ENCODE measurements at places on chromosomes 13 and 19.

- DNase-seq = no peak
Observed at GRCh38 chr13:88649855-88650254, 978.7 kb downstream of the SLITRK5 start.

DNA sequence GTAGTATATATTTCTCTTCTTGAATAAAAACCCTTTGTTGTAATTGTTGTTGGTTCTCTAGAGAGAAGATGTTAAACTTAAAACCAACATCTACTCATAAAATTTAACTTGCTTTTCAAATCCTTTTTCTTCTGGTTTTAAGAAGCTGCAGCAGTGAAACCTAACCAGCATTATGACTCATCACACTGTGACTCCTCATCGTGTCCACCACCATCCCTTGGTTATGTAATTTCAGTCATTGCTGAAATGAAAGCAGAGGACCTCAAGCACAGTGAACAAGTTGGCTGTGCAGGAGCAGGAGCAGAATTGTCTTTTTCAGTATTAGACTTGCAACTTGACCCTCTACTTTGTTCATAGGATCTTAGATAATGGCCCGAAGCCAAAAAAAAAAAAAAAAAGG lies 64.9 kb upstream of the HTR2A start:
- DNase-seq = peak; percentile 61

DNA sequence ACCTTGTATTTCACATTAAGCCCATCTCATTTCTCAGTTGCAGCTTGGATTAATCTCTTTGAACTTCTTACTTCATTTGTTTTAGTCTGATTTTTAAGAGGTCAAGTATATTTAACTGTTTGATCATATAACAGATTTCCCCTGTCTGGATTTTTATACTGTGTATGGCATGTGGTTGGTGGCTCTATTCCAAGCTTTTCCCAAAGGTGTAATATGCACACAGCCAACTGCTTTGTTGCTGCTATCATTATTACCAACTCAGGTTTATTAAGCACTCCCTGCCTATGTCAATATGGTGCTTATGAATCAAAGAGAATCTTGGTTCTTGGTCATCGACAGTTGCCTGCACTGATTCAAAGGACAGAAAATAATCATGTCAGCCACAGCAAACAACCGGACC lies 92.6 kb downstream of the RAP2A start:
- DNase-seq = no peak

DNA sequence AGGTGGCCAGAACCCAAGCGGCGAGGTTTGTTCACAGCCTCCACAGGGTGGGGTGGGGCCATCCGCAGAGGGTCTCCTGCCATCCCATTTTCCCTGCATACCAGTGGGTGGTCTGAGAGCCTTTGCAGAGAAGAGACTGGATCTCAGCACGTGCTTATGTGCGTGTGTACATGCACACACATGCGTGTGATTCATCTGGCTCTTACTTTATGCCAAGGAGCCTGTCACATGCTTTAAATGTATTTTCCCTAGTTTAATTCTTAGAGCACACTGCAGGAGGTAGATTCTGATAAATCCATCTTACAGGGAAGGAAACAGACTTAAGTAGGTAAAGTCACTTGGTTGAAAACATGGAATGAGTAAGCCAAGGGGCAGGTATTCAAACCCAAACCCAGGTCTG lies 47.1 kb downstream of the CAPN12 start:
- no peak for DNase-seq

DNA sequence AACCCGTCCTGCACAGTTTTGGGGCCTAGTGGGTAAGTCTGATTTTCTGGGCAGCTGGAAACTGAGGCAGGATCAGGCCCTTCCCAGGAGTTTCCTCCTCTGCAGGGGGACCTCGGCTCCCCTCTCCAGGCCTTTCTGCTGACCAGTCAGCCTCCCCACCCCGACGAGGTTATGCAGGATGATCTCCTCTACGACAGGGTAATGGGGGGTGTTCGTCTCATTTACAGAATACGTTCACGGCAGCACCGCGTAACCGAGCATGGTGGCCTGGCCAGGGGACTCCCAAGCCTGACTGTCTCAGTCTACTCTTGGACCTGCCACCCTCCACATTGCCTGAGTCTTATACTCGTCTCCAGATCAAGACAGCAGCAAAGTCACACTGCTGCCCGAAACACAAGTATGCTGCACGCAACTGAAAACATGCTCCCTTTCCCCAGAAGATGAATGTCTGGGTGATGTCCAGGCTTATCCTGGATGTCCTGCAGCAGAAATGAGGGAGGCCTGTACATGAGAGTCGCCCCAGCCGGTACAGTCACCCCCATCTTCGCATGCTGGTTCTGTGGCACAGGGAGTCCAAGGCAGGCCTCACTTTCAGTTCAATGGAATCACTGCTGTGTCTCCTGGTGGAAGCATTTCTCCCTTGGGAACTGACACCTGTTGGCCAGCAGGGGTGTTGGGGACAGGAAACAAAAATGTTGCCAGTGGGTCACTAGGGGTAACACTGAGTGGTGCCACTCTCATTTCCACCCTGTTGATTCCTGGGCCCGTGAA lies 120.8 kb downstream of the SOX1 start:
- DNase-seq = no peak

- DNase-seq = no peak
Observed at GRCh38 chr13:68440874-68441273, 1210.7 kb upstream of the PCDH9 start.

- DNase-seq = no peak
Observed at GRCh38 chr19:18868380-18869022, 27.5 kb downstream of the CERS1 start.

DNA sequence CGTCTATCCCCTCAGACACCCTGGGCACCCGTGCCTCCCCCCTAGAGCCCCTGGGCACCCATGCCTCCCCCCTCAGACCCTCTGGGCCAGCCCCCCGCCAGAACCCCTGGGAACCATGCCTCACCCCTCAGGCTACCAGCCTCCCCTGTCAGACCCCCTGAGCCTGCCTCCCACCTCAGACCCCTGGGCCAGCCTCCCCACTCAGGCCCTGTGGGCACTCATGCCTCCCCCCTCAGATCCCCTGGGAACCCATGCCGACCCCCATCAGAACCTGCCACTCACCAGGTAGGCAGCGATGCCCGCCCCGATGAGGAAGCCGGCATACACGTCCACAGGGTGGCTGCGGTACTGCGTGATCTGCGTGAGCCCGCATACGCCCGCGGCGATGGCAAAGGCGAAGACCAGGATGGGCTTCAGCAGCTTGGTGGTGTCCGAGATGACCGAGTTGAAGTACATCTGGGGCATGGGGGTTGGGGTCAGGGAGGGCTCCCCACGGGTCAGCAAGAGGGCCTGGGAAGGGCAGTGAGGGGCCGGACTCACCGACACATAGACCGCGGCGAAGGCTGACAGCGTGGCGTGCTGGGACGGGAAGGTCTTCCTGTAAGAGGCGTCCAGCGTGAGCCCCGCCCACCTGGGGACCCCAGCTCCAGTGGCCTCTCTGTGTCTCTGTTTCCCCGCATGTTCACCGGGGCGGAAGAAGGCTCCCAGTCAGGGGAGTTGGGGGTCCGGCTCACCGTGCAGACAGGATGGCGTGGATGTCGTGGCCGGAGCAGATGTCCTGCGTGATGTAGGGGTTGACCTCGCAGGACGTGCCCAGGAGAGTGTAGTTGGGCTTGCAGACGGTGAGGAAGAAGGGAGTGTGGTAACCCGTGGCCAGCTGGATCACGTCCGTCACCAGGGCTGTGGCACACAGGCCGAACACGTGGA lies 7.3 kb downstream of the PLPPR3 start:
- no peak for DNase-seq

DNA sequence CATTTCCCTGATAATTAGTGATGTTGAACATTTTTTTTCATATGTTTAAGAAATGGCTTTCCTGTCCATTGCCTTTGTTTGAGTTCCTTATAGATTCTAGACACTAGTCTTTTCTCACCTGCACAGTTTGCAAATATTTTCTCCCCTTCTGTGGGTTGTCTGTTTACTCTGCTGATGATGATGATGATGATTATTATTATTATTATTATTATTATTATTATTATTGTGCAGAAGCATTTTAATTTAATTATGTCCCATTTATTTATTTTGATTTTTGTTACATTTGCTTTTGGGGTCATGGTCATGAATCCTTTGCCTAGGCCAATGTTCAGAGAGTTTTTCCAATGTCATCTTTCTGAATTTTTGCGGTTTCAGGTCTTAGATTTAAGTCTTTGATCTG lies 492.5 kb upstream of the TSHZ3 start:
- no peak for DNase-seq

DNA sequence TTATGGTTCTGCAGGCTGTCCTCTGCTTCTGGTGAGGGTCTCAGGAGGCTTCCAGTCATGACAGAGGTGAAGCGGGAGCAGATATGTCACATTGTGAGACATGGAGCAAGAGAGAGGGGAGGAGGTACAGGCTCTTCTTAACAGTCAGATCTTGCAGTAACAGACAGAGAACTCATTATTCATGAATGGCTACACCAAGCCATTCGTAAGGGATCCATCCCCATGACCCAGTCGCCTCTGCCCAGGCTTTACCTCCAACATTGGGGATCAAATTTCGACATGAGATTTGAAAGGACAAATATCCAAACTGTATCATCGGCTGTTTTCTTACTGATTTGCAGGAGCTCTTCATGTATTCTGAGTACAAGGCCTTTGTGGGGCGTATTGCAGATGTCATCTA lies 21.7 kb downstream of the ZNF507 start:
- no peak for DNase-seq

DNA sequence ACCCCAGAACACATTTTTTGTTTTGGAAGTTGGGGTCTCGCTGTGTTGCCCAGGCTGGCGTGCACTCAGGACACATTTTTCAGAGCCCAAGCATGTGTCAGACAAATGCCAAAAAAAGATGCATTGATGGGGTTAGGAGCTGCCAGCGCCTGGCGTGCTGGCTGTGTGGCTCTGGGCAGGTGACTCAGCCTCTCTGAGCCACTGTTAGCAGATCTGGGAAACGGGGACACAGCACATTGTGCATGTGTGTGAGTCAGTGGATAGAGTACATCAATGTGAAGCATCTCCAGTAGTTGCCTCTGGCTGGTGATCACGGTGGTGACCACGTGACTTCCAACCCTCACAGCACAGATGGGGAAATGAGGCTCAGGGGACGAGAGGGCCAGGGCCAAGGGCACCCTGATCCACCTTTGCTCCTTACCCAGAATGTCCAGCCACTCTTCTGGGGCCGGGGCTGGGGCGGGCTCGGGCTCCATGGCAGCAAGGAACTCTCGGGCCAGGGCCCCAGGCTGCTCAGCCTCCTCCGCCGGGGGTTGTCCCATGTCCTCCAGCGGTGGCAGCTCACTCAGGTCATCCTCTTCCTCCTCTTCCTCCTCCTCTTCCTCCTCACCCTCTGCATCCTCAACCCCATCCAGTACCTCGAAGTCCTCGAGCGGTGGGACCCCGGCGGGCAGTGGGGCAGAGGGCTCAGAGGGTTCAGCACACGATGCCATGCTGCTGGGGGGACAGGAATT lies 1.9 kb downstream of the FKBP8 start:
- DNase-seq = no peak

DNA sequence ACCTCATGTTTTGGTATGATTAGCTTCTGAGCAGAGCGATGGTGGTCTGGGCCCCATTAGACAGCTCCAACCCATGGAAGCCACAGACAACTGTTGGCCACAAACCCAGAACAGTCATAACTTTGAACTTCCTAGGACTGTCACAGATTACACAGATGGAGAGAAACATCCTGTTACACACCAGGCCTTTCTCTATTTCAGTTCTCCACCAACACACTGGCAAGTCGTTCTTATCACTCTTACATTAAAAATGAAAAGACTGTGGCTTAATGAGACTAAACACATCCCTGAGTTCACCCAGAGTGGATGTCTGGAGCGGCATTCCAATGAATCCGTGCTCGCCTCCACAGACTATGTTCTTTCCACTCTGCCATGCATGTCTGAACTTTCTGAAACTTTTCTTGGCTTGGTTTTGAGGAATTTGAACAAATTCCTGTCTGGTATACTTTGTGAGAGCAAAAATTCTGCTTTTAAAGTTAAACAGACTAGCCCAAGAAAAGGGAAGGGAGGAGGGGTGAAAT lies 109.1 kb downstream of the NALCN start:
- peak; percentile 50 for DNase-seq

- no peak for DNase-seq
Observed at GRCh38 chr19:47123406-47123805, 7.2 kb upstream of the SAE1 start.

DNA sequence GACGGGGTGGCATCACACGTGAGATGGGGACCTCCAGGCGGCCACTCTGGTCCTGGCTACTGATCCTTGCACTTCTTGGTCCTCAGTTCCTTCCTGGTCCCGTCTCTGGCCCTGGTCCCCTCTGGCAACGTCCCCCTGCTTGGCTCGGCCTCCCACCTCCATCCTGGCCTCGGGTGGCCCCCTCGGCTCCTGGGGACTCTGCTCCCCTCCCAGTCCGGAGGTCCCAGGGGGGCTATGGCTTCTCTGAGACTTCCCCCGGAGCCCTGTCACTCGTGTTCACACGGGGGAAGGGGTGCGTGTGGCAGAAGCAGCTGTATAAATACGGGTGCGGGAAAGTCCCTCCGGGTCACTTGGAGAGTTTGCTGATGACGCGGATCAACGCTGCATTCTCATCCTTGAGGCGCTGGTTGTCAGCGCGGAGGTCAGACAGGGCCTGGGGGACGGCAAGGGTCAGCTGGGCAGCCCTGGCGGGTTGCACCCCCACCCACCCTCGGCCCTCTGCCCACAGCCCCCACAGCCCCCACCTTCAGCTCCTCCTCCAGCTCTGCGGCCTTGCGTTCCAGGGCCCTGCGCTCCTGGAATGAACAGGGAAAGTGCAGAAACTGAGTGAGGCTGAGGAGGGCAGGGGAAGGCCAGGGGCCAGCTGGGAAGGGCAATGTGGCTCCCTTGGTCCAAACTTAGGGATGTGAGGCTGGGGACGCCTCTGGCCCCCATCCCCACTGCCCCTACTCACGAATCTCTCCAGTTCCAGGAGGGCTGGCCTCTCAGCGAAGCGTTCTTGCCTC lies 15.6 kb downstream of the EPS8L1 start:
- DNase-seq = no peak

- no peak for DNase-seq
Observed at GRCh38 chr13:25042151-25042865, 53.6 kb upstream of the PABPC3 start.

DNA sequence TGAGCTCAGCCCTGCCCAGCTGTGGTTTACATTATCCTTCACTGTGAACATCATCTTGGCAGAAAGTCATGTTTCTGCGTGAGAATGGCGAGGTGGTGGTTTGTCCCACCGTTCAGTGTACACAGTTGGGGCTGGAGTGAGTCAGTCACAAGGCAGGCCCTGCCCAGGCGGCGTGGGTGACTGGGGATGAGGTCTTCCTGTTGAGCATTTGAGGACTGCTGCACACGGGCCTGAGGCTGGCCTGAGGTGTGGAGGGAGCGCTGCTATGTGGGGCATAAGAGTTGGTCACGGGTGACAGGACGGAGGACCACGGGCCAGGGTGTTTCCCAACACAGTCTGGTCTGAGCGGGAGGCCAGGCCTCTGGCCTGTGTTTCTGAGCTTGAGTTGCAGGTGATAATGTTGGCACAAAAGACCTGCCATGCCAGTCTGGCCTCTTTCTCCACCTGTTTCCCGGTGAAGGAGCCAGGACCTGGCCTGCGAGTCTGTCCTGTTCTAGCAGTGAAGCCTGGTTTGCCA lies 13.4 kb upstream of the C19orf33 start:
- peak; percentile 96 for DNase-seq

DNA sequence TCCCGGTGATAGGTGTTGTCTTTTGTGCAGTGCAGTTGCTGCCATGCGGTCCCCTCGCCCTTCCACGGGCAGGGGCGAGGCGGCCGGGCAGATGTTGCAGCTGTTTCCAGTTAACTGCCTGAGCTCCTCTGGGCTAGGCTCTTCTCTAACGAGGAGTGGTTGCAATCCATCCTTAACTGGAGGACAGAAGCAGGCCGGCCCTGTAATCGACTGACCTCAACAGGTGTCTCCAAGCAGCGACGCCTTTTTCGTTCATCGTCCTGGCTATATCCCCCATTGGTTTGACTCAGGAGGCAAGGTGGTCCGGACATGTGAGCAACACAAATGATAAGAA lies 1.9 kb upstream of the TSC22D1 start:
- no peak for DNase-seq

Data from hepatic stellate cell (primary cell).